ENCODE measurements at places on chromosomes 16 and 17.

GRCh38 chr17:75105126-75106080, 4.4 kb upstream of the ARMC7 start:
- DNase-seq = peak; percentile 37

DNA sequence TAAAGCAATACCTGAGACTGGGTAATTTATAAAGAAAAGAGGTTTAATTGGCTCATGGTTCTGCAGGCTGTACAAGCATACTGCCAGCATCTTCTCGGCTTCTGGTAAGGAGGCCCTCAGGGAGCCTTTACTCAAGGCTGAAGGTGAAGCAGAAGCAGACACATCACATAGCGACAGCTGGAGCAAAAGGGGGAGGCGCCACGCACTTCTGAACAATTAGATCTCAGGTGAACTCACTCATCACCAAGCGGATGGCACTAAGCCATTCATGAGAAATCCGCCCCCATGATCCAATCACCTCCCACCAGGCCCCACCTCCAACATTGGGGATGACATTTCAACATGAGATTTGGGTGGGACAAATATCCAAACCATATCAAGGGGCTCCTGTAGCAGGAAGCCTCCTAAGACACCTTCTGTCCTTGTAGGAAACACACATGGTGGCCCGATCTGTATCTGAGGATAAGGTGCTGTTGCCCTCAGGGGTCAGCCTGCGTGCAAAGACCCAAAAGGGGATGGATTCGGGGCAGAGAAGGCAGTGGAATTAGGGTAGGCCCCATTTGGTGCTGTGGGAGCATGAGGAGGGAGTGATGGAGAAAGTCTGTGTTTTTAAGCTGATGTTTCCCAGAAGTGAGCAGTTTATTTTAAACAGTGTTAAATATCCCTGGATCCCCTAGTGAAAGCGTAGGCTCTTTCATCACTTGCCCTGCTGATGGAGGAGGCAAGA, 23.0 kb downstream of the IL21R start:
- no peak for DNase-seq

GRCh38 chr16:88550246-88550661, 19.9 kb upstream of the ZC3H18 start:
- DNase-seq = no peak

- no peak for DNase-seq
Measured at GRCh38 chr16:23213831-23214230, 31.3 kb downstream of the SCNN1G start.

DNA sequence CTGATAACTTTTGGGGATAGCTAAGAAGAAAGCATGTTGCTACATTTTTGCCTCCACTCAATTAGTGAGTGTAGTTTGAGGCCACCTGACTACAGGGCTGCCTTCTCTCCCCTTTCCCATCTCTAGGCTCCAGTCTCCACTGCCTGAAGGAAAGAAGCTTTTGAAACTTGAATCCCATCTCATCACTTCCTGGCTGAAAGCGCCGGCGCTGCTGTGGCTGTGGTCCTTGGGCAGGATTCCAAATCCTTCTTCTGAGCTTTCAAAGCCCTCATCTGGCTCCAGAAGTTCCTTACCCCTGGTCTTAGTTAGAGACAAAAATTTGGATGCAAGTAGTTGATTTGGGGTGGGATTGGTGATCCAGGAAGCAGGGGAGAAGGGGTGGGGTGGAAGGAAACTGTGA, 119.4 kb downstream of the FOXL1 start:
- no peak for DNase-seq

GRCh38 chr16:50099957-50100648, 34.3 kb downstream of the HEATR3 start:
- DNase-seq = no peak

- no peak for DNase-seq
Measured at GRCh38 chr17:78163881-78164747, 4.3 kb upstream of the SYNGR2 start.

- no peak for DNase-seq
Measured at GRCh38 chr17:76481071-76481655, 13.8 kb downstream of the AANAT start.

All from suppressor macrophage (primary cell).